H4 (cell line): ENCODE measurements at places on chromosomes 6 and 20.
A peak's percentile ranks its signal among the peaks of the same experiment; 100 is the strongest.

DNA sequence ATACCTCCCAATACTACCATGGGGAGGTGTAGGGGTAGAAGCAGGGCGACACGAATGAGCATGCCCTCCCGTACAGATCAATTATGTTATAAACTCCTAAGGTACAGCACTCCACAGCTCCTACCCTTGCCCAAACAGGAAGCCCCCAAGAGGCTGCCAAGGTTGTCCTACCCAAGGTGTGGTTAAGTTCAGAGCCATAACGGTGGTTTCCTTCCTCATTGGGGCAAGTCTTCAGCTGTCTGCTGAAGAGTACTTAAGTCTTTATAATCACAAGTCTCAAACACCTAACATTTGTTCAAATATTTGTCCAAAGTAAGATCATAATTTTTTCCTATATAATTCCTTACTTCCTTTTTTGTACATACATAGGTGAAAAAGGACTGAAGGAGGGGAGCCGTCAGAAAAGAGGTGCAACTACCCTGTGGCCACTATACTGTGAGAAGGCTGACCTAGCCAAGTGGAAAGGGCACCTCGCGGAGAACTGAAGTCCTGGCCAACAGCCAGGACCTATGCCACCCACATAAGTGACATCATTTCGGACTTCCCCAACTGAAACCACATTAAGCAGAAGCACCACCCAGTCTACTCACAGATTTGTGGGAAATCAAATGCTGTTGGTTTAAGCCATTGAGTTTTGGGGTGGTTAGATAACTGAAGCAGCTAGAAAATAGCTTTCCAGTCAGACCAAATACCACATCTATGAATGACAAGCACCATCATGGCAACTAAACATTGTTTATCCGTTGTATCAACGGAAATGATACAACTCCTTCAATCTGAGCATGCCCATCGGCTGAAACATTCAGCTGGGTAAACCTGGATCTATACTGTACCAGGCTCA, 2.9 kb upstream of the RAB22A start:
- peak; percentile 75 for DNase-seq

DNA sequence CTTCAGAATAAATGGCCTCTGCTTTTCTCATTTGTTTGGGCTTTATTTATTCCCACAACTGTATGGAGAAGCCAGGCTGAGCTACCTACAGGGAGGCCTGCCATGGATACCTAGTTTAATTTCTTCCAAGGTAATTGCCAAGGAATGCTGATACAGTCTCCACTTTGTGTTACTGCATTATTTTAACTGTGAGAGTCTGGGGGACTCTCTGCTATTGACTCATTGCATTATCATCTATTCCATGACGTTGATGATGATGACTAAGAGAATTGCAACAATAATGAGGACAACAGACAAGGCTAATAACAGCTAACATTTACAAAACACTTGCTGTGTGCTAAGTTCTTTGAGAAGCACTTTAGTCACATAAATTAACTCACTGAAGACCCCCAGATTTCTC, 88.3 kb upstream of the COL21A1 start:
- DNase-seq, result peak; percentile 43

DNA sequence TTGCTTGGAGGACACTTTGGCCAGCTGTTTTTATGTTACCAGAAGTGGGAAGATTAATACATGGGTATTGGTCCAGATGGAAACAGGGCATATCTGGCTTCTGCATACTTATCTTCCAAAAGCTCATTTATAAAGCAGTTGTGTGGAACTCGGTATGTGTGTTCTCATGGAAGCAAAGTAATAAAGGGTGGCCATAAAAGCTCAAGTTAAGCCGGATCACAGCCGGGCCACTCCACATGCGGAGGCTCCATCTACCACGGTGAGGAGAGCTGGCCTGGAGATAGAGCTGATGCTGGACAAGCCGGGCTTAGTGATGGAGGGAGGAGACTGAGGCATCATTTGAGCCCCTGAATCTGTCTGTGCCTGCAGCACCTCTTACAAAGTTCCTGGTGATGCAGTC, 38.6 kb upstream of the KIF16B start:
- DNase-seq, result no peak

DNA sequence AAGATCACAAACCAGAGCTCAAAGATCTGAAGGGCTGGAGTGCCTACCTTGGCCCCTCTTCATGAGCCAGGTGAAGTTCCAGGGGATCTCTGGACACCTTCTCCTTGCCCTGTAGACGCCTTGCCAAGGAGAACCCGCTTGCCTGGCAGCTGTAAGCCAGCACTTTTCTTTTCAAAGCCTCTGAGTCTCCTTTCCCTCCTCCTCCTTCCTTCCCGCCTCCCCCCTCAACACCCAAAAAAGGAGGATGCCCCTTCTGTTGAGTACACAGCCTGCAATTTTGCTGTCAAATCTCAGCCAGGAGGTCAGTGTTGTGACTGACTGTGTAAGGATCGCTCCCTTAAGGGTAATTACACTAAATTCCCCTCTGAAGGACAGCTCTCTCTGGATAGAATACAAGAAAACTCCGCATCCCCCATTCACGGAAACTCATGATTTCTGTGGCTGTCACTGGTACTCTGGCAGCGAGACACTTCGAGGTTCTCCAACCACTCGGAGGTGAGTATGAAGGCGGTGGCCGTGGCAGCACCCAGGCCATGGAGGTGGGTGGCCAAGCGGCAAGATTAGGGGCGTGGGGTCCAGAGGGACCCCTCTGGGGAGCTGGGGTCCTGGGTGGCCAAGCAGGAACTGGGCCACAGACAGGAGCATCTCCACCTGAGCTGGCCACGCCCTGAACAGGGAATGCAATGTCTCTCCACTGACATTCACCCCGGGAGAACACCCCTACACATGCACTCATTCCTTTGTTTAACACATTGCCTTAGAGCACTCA, 23.2 kb upstream of the FOXP4 start:
- no peak for DNase-seq

- no peak for DNase-seq
Observed at GRCh38 chr6:98932381-98932780, 15.4 kb downstream of the FBXL4 start.
